BJ (cell line): ENCODE measurements at places on chromosomes 6 and 20. TPM values are rescaled to one million over a fixed set of nuclear protein-coding genes. Genes with fewer than 3 reads are reported as not detected.

DNA sequence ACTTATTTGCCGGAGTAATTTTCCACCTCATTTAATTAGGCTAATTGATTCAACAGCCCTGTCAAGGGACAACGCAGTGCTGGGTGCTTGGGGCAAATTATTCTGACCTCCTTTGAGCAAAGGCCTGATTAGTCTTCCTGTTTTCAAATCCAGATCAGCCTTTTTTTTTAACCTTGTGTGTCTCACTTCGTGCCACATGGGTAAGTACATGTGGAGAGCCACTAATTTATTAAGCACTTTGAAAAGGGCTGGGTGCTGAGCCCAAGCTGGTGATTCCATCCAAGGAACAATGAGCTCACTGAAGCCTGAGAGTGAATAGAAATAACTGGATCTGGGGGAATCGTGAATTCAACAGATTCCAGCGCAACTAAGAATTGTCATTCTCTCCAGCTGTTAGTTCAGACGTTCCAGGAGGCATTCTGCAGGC, 229.3 kb downstream of the CLIC5 start:
- no peak for DNase-seq

DNA sequence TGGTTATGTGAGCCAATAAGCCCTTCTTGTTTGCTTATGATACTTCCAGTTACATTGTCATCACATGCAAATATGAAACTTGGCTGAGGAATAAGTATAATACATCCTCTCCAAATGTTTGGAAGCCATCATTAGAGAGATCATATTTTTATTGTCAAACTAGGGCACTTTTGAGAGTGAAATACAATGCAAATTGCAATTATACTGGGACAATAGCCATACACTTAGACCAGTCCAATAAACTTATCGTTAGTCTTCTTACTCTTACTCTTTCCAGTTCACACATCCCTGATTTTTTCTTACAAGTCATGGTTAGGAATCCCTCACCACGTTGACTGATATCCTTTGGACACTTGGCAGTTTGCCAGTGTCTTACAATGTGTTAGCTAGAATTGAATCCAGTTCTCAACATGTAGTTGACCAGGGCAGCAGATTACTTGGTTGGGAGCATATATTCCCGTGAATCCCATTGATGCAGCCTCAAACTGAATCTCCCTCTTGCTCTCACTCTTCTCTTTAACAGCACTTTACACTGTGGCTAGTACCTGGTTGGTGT, 519.7 kb upstream of the ID4 start:
- DNase-seq: no peak

FAM184A gene
- polyA plus RNA-seq: not detected in 2 replicates

GRCh38 chr20:51553897-51554486, 11.5 kb upstream of the NFATC2 start:
- DNase-seq: no peak

GSTA3 gene
- not detected in 2 replicates for polyA plus RNA-seq

- DNase-seq: no peak
These were observed 908.0 kb downstream of the QKI start for GRCh38 chr6:164322533-164322932.

- DNase-seq: no peak
These were observed 36.6 kb downstream of the IL20RA start for GRCh38 chr6:137008204-137008603.

DNA sequence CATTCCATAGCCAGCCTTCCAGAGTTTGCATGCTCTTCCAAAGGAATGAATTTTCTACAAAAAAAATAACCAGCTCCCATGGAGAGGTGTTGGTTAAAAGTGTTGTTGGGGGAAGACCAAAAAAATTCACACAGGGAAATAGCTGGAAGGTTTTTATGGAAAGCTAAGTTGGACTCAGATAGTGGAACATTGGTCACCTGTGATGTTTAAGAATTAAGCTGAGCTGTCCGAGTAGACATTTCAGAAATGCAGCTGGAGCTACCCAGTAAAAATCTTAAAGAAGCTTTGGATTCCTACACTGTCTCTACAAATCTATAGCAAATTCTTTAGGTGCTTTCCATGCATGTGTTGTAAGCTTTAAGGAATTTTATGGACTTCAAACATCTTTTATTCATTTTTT, 155.5 kb downstream of the THBS2 start:
- no peak for DNase-seq

TNNC2 gene
- polyA plus RNA-seq: 0.60 and 0.81 TPM in 2 replicates

DNA sequence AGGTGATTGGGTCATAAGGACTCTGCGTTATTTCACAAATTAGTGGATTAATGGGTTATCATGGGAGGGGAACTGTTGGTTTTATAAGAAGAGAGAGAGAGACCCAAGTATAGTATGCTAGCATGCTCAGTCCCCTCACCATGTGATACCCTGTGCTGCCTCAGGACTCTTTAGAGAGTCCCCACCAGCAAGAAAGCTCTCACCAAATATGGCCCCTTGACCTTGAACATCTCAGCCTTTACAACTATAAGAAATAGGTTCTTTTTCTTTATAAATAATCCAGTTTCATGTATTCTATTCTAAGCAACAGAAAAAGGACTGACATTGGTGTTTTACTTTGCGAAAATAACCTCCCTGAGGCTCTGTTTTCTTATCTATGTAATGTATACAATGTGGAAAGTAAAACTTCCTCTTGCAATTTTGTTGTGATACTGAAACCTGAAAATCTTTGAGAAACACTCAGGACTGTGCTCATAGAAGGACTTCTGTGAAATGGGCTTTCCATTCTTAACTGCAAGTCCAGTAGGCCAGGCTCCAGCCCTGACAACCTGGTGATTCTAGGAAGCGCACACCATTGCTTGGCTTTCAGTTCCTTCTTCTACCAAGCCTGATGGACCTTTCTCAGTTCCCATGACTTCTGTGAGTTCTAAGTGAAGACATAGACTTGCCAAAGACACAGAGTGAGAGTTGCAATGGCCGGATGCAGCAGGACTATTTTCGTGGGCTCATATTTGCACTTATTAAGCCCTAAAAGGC, 21.9 kb downstream of the SIRPD start:
- no peak for DNase-seq

FGD2 gene
- not detected in 2 replicates for polyA plus RNA-seq

PCNA gene
- 78.2 and 94.6 TPM in 2 replicates for polyA plus RNA-seq

NR2E1 gene
- not detected in 2 replicates for polyA plus RNA-seq

POPDC3 gene
- polyA plus RNA-seq: 8.6 and 18.9 TPM in 2 replicates

SMPD2 gene
- 7.7 and 9.8 TPM in 2 replicates for polyA plus RNA-seq

DNA sequence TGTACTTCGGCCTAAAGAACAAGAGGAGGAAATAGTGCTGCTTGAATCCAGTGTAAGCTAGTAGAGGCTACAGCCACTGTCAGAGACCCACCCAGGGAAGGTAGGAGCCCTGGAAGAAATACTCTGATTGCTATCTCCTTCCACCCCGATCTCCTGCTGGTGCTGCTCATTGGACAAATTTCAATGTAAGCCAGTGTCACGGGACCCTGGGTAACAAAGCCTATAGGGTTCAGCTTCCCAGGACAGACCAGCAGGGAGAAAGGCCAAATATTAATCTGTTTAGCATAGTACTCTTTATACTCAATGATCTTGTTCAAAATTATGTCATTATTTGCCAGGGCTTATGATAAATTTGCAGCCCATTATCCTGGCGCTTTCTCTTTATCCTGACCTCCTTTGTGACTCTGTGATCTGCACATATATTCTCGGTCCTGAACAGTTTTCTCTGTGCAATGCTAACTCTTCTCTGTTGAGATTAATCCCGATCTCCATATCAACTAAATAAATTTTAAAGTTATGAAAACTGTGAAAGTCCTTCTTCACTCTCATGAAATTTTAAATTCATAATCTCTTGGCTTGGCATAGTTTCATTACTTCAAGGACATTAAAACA, 218.8 kb upstream of the PREP start:
- DNase-seq: no peak

DNA sequence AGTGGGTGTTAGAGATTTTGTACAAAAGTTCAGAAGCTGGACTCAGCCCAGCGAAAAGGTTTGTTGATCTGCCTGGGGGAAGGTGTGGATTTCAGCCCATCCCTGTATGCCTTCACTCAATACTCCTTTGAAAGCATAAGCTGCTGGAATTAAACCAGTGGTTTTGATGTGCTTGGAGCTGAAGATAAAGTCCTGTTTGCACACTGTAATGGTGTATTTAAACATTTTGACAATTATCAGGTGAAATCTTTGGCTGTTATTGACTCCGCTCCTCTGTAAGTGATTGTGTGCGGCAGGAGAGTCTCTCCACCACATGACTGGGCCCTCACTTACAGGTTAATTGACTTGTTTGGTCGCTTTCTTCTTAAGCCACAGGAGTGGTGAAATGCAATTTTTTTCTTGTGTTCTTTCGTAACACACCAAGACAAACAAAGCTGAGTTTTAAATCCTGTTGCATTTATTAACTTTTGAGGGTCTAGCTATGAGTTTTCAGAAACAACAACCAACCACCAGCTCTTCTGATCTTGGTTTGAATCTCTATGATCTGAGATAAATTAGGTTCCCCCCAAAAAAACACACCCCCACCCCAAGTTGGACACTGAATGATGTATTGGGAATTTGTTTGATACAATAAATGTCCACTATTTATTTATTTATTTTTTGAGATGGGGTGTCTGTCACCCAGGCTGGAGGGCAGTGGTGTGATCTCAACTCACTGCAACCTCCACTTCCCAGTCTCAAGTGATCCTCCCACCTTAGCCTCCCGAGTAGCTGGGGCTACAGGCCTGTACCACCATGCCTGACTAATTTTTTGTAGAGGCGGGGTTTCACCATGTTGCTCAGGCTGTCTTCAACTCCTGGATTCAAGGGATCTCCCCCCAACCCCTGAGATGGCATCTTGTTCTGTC, 46.3 kb upstream of the NCOA3 start:
- DNase-seq: no peak

DNA sequence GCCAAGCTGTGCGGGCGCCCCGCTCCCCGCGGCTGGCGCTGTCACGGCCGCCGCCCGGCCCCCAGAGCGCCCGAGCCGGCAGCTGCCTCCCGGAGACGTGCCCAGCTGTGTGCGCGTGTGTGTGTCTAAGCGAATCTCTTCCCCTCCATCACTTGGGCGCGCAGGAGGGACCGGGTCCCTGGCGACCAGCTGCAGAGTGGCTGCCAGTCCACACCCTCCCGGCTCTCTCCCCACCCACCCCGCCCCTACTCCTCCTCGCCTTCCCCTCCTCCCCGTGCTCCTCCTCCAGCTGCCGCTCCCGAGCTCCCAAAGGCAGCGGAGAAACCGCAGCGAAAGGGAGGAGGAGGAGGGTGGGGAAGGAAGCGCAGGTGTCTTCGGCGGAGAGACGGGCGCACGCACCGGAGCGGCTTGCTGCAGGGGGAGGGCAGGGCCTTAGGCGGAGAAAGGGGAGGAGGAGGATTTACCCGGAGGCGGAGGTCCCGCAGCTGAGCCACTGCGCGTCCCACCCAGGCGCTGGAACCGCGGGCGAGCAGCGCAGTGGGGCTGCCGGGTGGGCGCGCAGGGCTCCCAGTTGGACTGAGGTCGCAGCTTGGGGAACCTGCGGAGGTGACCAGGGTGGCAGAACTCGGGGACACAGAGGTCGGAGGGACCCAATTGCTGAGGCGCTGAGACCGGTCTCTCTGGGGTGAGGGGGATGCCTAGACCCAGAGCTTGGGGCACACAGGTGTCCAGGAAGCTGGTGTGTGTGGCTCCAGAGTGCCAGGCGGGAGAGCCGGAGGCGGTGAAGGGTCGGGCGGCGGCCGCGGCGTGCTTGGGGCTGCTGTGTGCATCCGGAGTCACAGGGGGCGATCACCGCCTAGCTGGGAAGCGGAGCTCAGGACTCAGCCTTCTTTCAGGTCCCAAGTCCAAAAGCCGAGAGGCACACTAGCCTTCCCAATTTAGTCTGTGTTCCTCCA, at the start of gene HS3ST5:
Gene HS3ST5, minus strand, starts transcription at position 198 of the 956 bp plus-strand sequence. CDS start 280,178 bp downstream, outside the sequence.
- no peak for DNase-seq

GRCh38 chr20:62409931-62410745, 3.1 kb upstream of the CABLES2 start:
- no peak for DNase-seq

DNA sequence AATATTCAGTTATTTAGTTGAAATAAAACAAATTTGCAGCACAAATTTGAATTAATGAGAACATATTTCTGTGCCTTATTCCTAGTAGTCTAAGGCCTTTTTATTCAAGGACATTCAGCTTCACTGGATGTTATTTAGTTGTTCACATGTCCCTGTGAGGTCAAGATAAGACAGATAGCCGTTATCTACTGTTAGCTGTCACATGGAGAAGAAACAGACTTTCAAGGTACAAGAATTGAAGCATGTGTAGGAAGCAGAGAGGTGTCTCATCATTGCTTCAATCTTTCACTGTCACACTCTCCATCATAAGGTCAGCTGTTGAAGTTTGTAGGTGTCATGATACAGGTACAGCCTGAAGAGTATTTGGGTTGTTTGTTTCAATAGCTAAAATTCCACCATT, 112.9 kb upstream of the JAG1 start:
- no peak for DNase-seq

HUS1B gene
- polyA plus RNA-seq: 0.10 and 0.12 TPM in 2 replicates

- no peak for DNase-seq
These were observed 315.4 kb downstream of the ALDH8A1 start for GRCh38 chr6:134634466-134634865.

GRCh38 chr6:144250276-144250675, 34.9 kb upstream of the UTRN start:
- DNase-seq: no peak

DNA sequence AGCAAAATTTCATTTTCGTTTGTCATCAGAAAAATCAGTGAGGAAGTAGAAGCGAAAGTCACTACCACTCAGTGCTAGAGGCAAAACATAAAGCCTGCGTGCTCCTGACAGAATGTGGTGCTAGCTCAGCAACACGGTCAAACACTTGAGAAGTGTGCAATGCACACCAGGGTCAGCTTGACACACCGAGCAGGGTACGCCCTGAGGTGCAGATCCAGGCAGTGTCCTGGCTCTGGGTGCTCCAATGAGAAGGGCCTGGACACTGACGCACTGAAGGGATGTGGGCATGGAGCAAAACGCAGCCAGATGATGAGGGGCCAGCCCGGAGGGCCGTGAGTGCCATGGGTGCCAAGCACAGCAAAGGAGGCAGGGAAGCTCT, 5.9 kb downstream of the RNASET2 start:
- no peak for DNase-seq

DNA sequence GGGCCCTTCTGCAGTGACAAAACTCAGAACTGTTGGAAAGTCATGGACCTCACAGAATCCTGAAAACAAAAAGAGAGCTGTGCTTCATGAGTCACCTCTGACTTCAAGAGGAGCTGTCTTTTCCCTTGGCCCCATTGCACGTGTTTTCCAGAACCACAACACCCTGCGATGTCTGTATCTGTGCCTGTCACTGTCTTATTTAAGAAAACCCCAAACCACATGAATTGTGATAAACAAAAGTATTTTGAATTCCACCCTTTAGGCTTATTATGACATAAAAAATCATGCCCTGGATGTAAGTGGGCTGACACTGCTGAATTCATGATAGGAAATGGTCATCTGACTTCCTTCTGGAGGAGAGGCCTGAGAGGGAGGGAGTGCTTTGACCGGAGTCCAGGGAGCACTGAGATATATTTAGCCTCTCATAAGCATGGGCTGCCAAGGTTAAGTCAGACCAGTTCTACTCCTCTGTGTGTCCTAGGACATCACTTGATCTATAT, 96.4 kb upstream of the DUSP22 start:
- no peak for DNase-seq

ANKRD6 gene
- polyA plus RNA-seq: 0.61 and 1.1 TPM in 2 replicates

DNA sequence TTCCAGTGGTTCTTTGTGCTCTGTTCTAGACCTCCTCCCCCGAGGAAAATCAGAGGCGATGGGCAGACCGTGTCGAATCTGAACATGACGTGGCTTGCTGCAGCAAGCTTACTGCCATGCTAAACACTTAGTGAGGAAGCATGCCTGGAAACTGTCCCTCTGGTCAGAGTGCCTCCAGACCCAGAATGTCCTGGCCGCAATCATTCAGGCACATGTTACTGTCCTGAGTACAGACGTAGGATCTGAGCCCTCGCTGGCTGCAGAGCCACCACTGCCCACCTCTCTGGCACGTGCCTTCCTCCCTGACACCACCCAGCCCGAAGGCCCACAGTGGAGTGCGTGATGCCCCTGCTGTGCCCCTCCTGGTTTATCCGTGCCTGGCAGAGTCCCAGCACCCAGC, 163.6 kb downstream of the SYNDIG1 start:
- no peak for DNase-seq
